DMS 273 treated with DMSO at 0.1 percent for 48 hours (cell line): ENCODE measurements at places on chromosomes 2 and 18.

GRCh38 chr2:192253692-192254091, 59.0 kb upstream of the TMEFF2 start:
- no peak for DNase-seq

DNA sequence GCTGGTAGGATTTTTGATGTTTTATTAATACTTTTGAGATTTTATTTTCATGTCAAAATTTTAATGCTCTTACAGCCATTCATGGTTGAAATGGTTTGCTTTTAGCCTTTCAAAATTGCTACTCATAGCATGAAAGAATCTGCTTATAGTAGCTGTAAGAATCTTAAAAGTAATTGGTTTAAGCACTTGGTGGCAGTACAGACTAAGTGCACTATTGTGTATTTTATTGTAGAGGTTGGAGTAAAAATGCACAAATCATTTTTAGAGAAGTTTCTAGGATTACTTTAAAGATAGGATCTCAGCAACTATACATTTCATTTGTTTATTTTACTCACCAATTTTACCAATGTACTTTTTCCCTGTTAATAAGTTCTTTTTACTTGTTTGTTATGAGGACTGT, 205.8 kb downstream of the SPAG16 start:
- no peak for DNase-seq

DNA sequence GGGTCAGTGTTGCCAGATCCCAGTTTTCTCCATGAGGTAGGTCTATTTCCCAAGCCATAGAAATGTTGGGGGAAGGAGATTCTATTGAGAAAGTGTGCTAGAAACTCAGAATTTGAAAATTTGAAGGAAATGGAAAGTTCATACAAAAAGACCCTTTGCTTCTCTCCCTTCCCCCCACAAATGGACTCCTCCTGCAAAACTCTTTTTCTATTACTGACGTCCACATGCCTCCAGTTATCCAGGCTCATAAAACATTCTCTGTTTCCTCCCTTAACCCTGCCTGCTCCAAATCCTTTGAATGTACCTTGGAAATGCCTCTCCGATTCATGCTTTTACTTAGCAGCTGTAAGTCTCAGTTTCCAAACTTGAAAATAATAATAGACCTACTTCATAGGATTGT, 237.5 kb upstream of the TNP1 start:
- DNase-seq = no peak

GRCh38 chr18:59570101-59570775, 127.0 kb downstream of the CCBE1 start:
- DNase-seq = no peak

GRCh38 chr2:119553687-119554344, 9.6 kb downstream of the CFAP221 start:
- no peak for DNase-seq

DNA sequence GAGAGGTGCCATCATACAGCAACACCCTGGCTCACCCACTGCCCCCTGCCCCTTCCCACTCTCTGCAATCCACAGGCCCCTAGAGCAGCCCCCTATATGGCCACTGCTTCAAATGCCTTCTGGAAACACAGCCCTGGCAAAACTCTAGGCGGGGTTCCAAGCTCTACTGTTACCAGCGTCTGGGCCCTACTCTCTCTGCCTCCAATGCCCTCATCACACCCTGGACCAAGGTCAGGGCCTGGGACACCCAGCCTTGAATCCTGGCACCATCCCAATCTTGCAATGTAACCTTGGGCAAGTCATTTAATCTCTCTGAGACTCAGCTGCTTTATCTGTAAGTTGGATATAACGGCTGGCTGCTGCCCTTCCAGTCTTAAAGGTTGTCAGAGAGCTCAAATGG, 39.2 kb upstream of the LOXHD1 start:
- no peak for DNase-seq

DNA sequence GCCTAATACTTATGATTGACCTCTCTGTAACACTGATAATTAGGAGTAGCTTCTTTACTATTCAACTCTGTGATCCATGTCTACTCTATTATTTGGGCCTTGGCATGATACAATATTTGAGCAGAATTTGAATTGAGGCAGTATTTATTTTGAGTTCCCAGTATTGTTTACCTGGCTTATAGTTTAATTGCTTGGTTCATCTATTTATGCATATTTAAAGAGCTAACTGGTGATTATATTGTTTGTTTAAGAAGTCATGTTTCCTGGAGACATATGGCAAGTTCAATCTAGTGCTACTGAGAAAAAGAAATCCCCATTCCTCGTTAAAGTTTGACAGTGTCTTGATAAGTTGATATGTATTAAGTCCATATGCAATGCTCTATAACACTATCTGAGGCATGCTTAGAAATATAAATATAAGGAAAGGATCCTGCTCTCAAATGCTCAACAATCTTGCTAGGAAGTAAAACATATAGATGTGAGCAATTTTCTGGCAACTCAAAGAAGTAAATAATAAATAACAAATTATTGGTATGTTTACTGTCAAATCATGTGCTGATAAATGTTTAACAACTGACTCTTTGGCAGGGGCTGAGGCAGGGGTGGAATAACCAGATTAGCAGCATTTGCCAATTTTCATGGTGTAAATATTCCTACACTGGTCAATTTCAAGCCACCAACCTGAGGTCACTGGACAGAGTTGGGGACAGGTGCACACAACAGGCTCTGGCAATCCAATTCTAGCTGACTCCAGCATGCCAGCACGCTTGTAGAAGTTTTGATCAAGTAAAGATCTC, 430.2 kb upstream of the PIK3C3 start:
- peak; percentile 48 for DNase-seq

DNA sequence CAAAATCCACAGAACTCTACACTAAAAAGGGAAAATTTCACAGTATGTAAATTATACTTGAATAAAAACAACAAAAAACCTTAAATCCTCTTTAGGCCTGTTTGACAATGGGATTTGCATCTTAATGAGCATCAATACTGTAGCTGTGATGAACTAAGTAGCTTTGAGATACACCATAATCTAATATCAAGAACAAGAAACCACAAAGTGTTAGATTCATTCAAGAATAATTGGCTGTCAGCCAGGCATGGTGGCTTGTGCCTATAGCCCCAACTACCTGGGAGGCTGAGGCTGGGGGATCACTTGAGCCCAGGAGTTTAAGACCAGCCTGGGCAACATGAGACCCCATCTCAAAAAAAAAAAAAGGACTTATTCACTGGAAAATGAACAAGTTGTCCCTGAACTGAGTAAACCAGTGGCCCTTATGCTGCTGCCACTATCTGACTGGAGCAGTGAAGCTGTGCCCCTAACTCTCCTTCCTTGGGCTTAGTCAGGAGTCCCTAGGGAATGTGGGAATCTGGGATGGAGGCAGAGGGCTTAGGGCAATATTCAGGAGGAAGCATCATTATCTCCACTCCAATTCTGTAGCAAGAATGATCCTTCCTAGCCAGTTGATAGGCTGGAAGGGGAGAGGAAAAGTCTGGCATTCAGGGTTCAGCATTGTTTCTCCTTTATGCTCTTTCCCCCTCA, 88.5 kb downstream of the PRKCE start:
- DNase-seq = no peak

- DNase-seq = no peak
Observed at GRCh38 chr2:13308989-13309388, 592.3 kb downstream of the TRIB2 start.

- no peak for DNase-seq
Observed at GRCh38 chr2:9057939-9058761, 54.7 kb upstream of the MBOAT2 start.

DNA sequence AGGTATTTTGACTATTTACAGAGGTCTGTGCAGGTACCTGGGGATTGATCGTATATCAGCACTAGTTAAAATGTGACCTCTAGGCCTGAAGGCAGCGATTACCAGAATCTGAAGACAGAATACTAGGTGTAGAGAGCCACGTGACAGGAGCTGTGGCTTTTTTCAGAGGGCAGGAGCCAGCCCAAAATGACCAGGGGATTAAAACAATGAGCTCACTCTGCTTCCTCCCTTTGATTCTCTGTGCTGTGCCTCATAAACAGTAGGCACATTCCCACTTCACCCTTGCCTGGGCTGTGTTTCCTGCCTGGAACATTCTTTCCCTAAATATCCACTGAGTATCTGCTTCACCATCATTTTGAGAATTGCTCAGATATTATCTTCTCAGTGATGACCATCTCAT, 15.2 kb downstream of the ITGAV start:
- DNase-seq = no peak

DNA sequence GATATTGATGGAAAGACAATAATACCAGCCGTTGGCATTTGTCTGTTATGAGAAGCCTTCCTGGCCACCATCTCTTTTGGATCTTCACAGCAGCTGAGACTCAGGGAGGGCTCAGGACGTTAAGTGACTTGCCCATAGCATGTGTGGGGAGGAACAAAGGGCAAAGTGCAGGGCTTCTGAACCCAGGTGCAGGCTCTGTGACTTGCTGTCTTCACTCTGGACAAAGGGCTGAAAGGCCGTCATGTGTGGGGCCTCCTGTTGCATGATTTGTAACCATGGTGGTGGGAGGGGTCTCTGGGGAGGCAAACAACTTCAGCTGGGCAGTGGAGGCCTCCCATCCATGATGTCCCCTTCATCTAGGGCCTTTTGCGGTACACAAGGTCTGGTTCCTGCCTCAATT, 65.5 kb upstream of the SIX2 start:
- no peak for DNase-seq

- no peak for DNase-seq
Observed at GRCh38 chr2:3034396-3034795, 343.2 kb downstream of the EIPR1 start.

DNA sequence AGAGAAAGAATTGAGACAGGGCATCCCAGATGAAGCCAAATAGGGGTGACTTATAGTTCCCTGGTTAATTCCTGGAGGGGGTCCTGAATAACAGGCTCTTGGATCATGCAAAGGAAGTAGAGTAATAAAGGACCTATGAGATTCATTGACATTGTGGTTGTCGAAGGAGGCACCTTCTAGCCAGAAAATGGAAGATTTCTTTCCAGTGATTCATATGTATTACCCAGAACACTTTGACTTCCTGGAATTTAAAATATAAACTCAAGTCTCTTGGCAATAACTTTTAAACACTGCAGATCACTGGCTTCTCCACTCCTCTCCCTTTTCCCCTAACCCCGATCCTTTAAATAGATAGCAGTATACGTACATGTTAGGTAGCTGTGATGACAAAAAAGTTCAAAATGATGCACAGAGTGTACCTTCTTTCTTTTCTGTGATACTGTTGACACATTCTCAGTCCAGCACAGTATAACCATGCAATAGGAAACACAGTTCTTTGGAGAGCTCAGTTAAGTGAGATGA, 211.8 kb downstream of the LTBP1 start:
- DNase-seq = no peak

DNA sequence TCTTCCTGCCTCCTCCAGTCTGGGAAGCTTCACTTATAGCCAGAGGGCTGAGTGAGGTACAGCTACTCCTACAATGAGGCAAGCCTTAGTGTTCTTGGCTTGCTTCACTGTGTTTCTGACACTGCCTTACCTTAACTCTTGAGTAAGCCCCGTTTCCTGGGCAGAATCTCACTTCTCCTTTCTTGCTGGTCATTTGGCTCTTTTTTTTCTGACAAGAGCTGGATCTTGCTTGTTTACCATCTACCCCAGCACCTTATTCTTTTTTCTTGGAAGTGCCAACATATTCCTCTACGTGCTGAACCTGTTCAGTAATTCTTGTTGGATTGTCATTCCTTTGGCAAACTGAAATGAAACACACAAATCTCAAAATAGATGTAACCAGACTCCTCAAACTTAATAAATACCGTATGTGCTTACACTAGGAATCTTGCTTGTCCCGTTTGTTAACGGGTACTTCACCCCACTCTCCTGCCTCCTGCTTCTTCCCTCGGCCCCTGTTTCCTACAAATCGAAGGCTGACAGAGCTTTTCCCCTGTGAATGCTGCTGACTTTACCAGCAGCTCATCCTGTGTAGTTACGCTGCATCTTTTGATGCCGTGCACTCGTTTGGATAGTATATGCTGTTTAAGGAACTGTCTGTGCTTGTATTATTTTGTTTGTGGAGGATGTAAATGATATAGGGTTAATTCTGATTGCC, 132.2 kb downstream of the FMNL2 start:
- DNase-seq = no peak

- DNase-seq = no peak
Observed at GRCh38 chr2:240913810-240914644, 7.9 kb downstream of the CROCC2 start.

GRCh38 chr2:237715459-237715947, 83.1 kb upstream of the RBM44 start:
- no peak for DNase-seq

DNA sequence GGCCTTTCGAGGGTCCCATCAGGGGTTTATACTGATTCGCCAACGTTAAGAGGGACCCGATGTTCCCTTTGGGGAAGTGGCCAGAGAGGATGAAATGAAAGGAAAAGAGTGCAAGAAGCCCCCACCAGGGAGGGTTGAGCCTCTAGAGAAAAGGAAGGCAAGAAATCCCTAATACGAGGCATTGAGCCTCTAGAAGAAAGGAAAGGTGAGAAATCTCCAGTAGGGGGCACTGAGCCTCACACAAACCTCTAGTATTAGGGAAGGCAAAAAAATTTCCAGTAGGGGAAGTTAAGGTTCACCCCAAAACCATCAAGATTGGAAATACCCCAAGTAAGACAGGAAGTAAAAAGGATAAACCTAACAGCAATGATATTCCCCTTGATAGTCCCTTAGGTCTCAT, 9.8 kb upstream of the SAP130 start:
- no peak for DNase-seq

DNA sequence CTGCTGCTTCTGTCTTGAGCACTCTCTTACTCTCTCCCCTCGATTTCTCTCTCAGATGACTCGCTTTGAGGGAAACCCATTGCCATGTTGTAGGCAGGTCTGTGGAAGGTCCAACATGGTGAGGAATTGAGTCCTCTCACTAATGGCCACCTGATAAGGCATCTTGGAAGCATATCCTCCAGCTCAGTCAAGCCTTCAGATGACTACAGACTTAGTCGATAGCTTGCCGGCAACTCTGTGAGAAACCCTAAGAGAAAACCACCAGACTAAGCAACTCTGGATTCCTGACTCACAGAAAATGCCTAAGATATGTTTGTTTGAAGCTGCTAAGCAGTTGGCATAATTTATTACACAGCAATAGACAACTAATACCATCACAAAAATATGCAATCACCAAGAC, 51.2 kb downstream of the WDR75 start:
- no peak for DNase-seq

GRCh38 chr2:178700922-178701342, 106.3 kb downstream of the TTN start:
- peak; percentile 4 for DNase-seq

DNA sequence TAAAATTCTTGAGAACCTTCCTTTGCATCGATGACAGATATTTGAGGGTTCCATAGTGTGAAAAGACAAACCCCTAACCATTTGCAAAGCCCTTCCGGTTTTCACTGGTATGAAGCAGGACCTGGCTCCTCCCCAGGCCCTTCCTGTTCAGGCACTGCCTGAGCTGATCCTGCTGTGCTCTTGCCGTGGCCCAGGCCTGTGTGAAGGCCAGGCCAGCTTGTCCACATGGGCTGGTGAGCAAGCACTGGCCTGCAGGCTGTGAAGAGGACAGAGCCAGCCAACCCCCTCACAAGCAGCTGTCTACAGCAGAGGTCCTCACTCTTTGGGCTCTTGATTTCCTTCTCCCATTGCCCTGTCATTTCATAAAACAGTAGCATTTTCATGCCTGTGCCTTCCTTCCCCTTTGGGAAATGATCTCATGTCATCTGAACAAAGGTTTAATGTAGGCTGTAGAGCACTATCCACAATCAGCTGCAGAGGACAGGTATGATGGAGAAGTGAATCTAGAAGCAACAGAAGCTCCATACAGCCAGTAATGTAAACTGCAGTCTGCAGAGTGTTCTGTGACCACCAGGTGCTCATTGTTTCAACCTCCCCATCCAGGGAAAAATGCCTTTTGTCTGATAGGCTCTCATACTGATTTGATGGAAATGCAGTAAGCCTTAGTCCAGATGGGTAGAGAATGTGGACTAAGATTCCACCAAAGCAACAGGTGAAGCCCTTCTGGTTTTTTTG, 19.8 kb downstream of the MPHOSPH10 start:
- no peak for DNase-seq
